ENCODE measurements at places on chromosomes 13 and 19.

GRCh38 chr13:106560821-106561220 lies 7.1 kb downstream of the ARGLU1 start:
- no peak for DNase-seq

DNA sequence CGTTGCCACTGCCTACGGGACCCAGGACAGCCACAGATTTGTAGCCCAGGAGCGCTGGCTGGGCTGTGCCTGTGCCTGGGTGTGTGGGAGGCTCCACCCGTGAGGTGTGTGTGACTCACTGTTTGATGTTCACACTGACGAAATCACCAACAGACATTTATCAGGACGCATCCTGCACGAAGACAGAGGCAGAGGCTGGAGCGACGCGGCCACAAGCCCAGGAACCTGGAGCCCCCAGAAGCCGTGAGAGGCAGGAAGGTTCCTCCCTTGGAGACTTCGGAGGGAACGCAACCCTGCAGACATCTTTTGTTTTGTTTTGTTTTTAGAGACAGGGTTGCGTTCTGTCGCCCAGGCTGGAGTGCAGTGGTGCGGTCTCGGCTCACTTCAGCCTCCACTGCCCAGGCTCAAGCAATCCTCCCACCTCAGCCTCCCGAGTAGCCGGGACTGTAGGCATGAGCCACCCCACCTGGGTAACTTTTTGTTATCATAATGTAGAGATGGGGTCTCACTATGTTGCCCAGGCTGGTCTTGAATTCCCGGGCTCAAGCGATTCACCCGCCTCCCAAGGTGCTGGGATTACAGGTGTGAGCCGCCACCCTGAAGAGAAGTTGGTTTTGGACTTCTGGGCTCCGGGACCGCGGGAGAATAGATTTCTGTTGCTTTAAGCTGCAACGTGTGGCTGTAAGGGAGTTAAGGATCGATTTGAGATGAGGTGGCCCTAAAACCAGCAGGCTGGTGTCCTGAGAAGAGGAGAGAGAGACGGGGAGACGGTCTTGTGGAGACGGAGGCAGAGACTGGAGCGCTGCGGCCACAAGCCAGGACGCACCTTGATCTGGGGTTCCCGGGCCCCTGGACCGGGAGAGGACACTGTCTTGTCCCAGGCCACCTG lies 24.9 kb upstream of the WDR18 start:
- DNase-seq: no peak

DNA sequence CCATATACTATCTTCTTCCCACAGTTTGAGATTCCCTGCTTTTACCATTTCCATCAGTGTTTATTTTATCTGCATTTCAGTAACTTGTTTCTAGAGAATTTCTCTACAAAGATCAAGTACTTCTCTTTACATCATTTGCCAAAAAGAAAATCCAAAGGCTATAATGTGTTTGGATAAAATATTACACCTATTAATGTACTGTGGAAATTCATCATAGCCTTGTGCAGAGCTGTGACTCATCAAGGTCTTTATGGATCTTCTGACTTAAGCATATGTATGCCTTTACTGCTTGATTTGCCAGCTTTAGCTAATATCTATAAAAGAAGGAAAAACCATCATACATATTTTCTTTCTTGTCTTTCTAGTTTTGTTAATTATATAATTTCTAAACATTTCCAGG lies 9.6 kb upstream of the HTR2A start:
- DNase-seq: no peak

DNA sequence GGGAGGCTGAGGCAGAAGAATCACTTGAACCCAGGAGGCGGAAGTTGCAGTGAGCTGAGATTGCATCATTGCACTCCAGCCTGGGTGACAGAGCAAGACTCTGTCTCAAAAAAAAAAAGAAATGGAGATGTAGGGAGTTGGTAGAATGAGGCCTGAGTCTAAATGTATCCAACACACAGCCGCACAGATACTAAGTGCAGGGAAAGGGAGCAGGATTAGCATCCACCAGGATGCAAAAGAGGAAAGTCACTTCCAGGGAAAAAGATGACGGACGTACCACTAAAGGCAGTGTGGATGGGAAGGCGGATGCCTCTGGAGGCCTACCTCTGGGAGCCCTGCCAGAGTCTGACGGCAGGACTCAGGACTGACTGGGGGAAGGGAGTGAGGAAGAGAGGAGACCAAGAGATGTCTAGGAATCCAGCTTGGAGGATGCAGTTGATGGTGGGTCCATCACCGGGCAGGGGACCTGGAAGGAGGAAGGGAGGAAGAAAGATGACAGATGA lies 6.8 kb downstream of the FAM98C start:
- no peak for DNase-seq

DNA sequence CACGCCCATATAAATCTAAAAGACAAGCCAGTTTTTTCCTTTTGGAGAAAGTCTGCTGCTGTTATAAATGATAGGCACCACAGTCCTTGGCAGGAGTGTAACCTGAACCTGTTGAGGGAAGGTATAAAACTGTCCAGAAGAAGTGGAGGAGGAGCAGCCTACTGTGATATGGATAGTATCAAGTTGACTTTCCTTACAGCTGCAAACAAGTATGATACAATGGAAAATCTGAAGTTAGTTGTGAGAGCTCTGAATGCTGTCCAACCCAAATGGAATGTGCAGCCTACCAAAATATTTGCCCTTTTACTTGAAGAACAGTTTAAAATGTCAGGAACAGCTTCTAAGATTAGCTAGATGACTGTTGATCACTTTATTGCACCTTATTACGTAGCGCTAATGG lies 399.6 kb downstream of the FGF14 start:
- DNase-seq: no peak

DNA sequence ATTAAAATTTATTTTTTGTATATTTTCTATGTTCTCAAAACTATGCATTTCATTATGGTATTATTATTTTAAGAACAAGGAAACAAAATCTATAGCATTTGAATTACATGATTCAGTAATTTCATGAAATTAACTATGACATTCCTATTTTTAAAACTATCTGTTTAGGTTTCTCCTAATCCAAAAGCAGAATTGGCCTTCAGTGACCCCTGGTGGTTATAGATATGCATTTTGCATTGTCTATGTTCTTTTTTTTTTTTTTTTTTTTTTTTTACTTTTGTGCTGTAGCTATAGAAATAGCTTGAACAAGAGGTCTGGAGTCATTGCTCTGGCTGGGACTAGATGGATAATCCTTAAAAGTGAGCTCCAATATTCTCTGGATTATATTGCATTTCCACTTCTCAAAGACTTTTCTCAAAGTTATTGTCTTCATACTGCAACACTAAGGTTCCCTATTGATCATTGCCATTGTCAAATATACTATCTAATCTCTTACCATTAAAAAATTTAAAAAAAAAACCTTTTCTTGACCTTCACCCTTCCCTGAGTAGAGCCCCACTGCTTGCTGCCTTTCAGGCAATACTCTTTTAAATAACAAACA lies 15.9 kb upstream of the DNAJC3 start:
- no peak for DNase-seq

GRCh38 chr19:47438793-47439220 lies 19.5 kb upstream of the MEIS3 start:
- no peak for DNase-seq

- DNase-seq: no peak
These were observed 11.6 kb upstream of the ASF1B start for GRCh38 chr19:14147797-14148605.

GRCh38 chr13:45441633-45442032 lies 23.1 kb upstream of the COG3 start:
- no peak for DNase-seq

GRCh38 chr13:95391362-95391761 lies 90.1 kb upstream of the ABCC4 start:
- DNase-seq: no peak

DNA sequence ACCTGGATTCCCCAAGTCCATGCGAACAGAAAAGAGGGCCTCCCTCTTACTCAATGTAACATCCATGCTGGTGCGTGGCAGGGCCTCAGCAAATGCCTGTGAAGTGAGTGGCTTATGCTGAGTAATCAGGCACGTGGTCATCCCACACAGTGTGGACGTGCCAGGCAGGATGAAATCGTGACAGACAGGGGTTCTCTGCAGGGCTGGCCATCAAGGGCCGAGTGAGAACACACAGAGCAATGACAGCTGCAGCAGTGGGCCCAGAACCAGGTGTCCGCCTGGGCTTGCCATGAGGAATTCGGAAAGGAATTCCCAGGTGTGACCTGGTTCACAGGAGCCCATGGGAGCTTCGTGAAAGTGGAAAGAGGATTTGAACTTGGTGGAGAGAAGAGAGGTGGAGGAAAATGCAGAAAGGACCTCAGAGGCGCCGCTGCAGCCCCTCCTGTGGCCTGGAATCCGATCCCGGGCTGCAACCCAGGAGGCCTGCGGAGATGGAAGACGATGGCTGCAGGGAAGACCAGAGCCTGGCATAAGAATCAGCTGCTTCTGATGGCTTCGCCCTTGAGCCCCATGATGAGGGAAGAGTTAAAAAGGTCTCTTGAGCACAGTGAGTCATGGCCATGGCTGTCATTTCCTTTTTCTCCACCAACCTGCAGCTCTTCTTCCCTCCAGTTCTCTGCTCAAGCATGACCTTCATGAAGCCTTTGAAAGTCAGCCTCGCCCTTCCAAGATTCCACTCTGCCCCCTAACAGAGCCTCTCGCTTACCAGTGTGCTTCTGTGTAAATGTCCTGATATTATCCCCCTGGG lies 34.6 kb upstream of the SOX1 start:
- DNase-seq: no peak

- DNase-seq: no peak
These were observed 18.5 kb upstream of the COLGALT1 start for GRCh38 chr19:17536955-17537354.
